Activated B cell treated with CpG ODN at 0.5 μM for 24 hours (primary cell): ENCODE measurements at places on chromosomes 2 and 18.

- DNase-seq, result peak; percentile 42
Observed at GRCh38 chr2:176126929-176127773, 2.4 kb upstream of the HOXD8 start.

GRCh38 chr18:21270453-21270852, 28.4 kb downstream of the GREB1L start:
- no peak for DNase-seq

DNA sequence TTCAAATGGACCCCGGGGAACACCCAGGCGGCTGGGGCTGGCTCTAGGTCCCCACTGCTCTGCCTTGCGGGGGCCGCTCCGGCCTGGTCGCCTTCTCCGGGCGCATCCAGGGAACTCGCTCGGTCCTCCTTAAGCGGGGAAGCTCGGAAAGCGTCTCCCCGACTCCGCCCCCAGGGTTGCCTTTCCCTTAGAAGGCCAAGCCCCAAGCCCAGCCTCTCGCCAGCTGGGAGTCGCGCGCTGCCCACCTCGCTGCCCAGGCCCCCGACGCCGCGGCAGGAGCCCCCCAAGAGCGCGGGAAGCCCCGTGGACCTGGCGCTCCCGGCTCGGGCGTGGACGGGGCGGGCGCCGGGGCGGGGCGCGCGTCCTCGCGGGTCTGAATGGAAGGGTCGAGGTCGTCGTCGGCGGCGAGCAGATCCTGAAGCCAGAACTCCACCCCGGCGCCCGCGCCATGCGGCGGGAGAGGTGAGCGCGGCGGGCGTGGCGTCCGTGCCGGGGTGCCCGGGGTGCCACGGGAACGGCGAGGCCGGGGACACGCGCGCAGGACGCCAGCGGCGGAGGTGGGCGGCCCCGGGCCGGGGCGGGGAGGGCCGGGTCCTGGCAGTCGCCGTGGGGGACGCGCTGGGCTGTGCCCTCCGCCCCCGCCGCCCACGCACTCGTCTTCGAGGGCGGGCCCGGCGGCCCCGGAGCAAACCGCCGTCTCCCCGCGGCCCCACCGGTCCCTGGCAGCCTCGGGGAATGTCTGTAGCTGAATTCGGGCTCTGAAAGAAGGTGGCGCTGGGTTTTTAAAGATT, at the start of gene BOK:
TSS of gene BOK (plus strand) at position 214 of the 791 bp plus-strand sequence. CDS start 739 bp downstream, outside the sequence.
- no peak for DNase-seq

DNA sequence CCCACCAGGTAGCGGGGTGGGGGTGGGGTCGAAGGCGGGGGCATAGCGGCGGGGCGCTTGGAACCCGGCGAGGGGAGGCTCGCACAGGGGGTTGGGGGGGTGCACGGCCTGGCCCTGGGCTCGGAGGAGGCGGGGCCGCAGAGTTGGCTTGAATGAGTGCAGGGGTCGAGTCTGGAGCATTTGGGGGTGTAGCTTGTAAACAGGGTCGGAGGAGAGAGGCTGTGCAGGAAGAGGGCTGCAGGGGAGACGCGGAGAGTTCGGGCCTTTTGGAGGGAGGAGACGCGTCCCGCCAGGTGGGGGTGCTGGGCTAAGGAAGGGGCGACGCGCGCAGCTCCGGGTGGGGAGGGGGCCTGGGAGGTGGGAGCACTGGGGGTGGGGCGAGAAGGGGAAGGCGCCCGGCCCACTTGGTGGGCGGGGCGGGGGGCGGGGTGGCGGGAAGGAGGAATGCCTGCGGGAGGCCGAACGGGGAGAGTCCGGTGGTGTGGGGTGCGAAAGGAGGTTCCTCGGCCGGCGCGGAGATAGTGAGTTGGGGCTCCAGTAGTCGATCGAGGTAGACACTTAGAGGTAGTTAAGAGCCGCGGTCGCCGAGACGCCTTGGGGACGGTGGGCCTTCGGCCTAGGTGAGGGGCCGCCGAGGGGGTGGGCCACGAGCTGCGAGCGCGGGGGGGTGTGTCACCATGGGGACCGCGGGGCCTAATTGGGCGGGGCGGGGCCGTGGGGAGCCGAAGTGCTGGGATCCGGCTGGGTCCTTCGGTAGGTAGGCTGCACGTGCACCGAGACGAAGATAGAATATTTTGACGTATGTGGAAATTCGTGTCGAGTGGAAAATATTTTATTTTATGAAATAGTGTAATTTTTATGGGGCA, 774 bp downstream of the MSH6 start:
- peak; percentile 73 for DNase-seq

DNA sequence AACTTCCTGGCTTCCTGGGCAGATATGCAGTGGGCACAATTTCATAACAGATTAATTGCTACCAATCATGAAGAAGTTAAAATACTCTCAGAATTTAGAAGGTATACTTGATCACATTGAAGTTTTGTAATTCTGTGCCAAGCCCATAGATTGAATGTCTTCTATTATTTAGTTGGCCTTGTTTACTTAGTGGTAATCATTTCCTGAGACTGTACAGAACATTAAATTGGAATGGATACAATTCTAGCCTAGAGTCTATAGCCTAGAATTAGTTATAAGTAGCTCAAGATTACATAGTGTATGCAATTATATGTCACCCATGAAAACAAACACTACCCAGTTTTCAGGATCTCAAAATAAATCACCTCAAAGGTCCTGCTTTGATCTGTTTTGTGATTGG, 615.8 kb downstream of the XIRP2 start:
- no peak for DNase-seq

DNA sequence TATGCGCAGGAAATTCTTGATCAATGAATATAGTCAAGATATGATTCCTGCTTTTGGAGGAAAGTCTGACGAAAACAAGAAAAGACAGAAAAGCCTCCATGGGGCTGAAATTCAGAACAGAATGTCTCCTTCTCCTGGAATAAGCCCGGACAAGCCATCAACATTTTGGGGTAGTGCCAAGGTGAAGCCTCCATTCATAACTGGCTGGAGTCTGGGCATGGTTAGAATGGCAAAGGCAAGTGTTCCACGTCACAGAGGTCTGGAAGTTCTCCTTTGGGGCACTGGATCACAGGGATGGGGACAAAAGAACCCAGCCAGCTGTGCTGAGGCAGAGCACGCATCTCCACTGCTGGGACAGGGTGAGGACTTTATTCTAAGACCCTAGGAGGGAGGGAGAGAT, 505.7 kb downstream of the CMPK2 start:
- no peak for DNase-seq

DNA sequence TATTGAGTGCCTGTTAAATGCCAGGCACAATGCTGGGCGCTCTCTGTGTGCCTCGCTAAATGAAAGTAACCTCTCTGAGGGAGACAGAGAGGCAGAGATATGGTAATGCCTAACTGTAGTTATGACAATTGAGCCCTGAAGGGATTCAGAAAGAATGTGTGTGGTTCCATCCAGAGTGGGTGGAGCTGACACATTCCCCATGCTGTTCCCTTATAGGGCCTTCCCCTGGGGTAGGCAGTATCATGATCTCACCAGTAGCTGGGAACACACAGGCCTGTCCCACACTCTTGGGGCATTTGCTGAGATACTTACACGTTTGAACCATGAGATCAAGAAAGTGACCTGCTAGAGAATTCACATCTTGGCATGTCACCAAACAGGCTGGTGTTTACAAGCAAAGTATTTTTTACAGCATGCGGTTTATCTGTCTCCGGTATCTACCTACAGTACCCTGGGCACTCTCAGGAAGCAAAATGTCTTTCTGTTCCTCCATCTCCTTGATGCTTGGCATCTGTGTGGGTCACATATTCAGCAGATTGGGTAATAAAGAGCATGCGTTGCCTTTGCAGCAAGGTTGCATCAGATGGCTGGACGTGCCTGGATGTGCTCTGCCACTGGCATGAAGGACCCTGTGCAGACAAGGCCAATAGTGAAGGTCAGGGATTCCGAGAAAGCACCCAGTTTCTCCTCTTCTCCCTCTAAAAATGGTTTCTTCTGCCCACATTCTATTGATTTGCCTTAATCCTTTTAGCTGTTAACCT, 9.4 kb downstream of the CTIF start:
- DNase-seq, result no peak

DNA sequence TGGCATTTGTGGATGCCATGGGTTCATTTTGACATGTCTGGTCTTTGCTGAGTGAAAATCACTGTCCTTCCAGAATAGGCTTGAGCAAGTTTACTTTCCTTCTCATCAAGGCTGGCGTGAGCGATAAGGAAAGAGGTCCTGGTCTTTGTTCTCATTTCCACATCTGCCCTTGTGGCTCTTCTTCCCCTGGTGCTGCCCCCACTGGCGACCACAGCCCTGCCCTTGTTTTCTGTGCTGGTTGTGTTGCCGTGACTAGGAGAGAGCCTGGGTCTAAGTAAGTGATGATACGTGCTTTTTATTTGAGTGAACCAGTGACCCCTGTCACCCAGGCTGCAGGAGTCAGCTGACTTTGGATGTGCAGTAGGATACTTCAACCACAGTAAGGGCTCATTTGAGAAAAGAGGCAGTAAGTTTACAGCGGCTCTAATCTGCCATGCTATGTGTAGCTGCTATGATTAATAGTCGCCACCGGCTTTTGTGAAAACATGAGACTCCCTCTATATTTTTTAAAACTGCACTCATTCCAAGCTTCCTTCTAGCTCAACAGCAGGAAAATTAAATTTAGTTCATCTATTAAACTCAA, 441.7 kb downstream of the RNF144A start:
- DNase-seq, result no peak

DNA sequence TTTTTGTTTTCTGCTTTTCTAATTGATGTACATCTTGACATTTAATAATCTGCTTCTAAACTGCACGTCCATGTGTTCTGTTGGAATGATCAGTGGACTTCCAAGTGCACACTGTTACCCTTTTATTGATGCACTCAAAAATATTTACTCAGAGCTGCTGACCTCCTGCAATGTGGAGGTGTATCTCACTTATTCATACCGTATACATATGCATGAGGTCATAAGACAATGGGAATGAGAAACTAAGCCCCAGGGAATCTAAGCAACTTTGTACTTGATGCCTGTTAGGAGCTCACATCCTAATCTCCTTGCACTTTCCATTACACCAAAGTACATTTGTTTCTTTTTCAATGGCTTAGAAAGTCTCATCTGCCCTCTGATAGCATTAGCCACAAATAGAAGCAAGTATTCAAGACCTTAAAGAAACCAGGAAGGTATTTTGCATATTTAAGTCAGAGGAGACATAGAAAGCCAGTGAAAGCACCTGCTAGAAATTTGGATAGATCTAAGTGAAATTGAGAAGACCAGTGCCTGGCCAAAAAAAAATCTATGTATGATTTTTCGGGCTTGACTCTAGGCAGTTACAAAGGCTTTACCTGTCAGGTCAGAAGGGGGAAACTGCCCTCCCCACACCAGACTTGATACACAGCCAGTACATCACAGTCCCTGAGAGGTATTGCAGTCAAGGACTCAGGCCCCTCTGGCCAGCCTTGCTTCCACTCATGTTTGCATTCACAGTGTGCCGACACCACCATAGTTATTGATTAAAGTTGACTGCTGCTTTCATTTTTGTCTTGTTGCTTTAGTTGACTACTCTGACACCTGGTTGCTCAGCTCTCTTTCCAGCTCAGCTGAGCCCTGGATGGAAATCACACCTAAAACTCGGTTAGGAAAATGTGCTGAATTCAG, 391.7 kb upstream of the CYRIA start:
- no peak for DNase-seq
